ENCODE measurements at places on chromosomes 13 and 19.

GRCh38 chr19:6969490-6969889, 51.7 kb downstream of the MBD3L2B start:
- DNase-seq = no peak

GRCh38 chr19:53961523-53962356, 997 bp upstream of the CACNG8 start:
- no peak for DNase-seq

GRCh38 chr13:113307491-113307890, 10.5 kb downstream of the LAMP1 start:
- DNase-seq = no peak

DNA sequence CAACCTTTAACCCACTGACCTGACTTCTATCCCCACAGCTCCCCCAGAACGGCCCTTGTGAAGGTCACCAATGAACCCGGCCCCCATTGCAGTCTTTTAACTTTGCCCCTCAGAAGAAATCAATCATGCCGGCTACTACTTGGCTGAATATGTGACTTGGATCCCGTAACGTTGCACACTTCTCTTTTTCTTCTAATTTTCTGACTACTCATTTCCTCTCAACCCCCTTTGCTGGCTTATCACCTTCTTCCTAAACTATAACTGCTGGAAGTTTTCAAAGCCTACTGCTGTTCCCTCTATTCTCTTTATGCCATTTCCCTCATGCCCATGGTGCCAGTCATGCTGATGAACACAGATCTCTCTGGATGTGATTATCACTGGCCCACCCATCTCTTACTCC, 367.6 kb downstream of the DNAJC15 start:
- no peak for DNase-seq

DNA sequence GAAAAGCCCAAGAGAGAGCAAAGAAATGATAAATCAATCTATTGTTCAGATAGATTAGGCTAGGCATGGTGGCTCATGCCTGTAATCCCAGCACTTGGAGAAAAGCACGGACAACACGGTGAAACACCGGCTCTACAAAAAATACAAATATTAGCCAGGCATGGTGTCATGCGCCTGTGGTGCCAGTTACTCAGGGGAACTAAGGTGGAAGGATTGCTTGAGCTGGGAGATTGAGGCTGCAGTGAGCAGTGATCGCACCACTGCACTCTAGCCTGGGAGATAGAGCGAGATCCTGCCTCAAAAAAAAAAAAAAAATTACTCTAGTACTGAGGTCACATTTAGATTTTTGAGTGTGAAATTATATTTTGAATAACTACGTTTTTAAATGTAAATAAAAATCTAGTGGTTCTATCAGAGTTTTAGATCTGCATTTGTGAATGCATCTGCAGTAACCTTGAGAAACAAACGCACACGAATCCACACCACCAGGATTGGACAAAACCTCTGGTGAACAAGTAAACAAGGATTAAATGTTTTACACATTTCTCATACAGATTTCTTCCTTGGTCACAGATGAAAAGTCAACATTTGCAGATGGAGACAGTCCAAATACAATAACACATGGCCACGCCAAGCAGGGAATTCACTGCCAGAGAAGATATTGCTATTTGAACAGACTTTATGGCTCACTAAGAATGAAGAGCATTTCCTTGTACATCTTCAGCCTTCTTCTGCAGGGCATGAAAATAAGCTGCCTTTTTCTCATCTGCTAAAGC, 917.6 kb downstream of the PCDH9 start:
- DNase-seq = peak; percentile 5

DNA sequence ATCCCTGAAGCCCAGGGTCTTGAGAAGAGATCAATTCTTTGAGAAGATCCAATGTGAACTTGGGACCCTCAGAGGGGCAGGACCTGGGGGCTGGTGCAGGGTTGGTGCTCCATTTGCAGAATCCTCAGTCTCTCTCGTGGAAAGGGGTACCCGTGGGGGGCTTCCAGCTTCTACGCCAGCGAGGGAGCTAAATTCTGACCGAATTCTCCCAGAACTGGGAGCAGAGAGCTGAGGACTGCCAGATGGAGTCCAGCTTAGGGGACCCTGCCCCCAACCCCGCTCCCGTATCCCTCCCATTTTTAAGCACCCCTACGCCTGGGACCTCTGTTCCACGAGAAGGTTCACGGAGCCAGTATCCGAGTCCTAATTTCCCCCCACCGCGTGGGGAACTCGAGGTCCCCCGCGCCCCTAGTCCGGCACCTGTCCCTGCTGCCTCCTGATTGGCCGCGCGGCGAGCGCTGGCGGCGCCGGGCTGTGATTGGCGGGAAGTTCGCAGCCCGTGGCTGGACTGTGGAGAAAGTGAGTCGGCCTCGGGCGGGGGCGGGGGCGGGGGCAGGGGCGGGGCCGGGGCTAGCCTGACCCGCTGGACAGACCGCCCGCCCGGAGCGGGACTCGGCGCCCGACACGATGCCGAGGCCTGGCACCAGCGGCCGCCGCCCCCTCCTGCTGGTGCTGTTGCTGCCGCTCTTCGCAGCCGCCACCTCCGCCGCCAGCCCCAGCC, 4.4 kb upstream of the LTBP4 start:
- no peak for DNase-seq

DNA sequence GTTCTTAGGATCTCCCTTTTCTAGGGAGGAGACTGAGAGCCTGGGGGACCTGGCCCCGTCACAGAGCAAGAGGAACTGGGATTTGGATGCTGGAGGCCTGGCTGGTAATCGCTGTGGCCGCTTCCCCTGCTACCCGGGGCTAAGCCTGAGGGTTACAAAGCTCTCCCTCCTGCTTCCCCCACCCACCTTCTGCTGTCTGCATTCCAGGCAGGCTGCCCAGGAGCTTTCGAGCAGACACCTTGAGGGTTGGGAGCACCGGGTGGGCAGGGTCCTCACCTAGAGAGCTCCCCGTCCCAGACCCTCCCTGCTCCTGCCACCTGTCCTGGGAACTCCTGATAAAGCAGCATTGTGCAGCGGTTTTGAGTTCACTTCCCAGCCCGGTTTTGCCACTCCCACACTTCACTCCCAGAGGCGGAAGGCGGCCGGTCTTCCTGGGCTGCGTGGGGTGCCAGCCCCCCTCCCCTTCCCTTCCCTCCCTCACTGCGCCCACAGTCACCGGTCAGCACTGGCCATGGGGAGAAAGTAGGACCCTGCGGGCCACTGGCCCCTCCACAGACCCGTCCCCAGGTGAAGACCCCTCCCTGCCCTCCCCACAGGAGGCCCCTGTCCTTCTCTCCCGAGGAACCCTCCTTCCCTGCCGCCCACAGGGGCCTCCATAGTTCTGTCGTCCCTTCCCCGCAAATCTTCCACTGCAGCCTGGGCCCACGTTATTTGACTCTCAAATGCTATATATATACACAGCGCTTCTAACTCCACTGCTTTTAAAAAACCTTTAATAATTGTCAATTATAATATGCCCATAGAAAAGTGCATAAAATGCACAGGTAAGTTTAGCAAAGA, 8.1 kb downstream of the PAK4 start:
- DNase-seq = no peak

DNA sequence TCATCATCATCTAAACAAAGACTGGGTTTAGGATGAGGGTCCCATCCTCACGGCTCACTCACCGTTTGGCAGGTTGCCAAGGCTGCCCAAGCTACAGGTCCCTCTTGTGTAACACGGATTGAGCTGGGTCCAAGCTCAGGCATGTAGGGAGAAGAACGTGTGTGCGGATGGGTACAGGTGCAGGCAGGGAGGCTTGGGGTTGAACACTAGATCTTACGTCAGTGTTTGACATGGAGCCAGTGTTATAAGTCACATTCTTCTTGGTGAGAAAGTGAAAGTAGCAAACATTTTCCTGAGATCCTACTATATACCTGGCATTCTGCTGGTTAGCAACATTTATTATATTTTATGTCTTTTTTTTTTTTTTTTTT, 136.8 kb upstream of the RNF113B start:
- DNase-seq = no peak

DNA sequence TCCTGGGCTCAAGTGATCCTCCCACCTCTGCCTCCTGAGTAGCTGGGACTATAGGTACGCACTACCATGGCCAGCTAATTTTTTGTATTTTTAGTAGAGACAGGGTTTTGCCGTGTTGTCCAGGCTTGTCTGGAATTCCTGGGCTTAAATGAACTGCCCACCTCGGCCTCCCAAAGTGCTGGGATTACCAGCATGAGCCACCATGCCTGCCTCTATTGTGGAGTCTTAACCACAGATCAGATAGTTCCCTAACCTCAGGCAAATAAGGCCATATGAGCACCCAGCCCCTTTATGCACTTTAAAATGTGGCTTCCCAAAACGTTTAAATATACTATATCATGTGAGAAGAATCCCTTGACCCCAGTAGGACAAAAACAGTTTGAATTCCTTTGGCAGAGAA, 16.4 kb downstream of the CNMD start:
- no peak for DNase-seq

- no peak for DNase-seq
Observed at GRCh38 chr19:40419066-40419612, 6.0 kb upstream of the PRX start.

DNA sequence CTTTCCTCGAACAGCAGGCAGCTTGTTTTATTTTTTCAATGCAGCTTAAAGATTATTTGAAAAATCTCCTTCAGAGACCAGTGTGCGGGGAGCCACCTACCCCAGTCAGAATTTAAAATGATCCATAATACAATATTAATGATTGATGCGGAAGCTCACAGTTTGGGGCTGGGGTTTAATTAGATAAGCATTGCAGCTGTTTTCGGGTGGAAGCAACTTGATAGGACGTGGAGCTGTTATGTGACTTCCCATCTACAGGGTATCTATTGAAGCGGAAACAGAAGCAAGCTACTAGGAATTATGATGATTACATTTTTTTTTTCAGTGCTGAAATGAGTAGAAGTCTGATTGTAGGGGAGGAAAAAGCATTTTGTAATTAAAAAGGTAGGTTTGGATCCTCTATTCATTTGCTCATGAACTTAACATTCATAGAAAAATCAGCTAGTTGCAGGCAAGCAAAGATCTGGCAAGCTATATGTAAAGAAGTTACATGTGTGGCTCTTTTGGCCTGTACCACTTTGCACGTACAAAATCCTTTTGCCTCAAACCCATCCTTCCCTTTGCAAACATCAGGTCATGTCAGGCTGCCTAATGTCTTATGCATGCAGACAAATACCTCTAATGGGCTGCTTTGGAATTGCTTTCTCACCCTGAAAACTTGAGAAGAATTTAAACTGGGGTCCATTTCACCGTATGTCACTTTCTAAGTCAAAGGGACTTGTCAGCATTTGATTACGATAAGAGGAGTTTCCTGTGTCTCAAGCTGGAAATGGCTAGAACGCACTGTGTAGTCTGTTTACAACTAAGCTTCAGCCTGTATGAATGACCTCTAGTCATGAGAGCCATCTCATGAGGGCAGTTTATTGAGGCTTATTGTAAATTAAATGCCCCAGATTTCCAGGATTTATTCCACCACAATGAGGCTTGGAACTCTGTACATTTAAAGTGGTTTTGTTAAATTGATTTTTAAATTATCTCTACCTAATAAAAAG, 267.1 kb upstream of the TMTC4 start:
- no peak for DNase-seq

DNA sequence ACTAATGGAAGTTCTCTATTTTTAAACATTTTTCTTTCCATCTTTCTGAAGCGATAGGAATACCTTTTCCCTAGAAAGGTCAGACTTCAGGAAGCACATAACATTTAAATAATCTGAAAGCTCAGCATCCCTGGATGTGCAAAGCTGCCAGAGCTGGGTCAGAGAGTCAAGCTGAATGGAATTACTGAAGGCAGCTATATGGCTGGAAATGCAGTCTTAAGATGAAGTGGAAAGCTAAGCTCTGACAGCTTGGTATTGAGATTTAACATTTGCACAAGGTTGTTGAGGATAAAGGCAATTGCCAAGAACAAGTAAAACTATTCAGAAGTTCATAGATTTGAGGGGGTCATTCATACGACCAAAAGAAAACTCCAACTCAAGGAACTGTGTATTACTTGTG, 28.8 kb downstream of the HTR2A start:
- no peak for DNase-seq

Measured in NCI-H1694 (cell line).